ENCODE measurements at places on chromosomes 16 and 17. TPM values are rescaled to one million over a fixed set of nuclear protein-coding genes. Genes with fewer than 3 reads are reported as not detected.

DNA sequence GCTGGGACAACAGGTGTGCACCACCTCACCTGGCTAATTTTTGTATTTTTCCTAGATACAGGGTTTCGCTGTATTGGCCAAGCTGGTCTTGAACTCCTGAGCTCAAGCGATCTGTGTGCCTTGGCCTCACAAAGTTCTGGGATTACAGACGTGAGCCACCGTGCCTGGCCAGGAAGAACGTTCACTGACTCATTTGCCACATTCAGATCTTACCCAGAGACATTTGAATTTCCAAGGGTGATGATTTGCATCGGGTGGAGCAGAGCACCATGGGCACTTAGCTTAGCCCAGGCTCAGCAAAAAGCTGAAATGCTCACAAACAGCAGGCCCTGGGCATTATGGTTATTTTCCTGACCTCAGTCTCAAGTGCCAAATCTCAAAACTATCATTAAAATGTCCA lies 14.5 kb upstream of the ADORA2B start:
- no peak for DNase-seq

GRCh38 chr16:50400967-50401348 lies 32.2 kb upstream of the BRD7 start:
- no peak for DNase-seq

- DNase-seq: no peak
Observed at GRCh38 chr16:51898872-51899271, 648.1 kb downstream of the TOX3 start.

DNA sequence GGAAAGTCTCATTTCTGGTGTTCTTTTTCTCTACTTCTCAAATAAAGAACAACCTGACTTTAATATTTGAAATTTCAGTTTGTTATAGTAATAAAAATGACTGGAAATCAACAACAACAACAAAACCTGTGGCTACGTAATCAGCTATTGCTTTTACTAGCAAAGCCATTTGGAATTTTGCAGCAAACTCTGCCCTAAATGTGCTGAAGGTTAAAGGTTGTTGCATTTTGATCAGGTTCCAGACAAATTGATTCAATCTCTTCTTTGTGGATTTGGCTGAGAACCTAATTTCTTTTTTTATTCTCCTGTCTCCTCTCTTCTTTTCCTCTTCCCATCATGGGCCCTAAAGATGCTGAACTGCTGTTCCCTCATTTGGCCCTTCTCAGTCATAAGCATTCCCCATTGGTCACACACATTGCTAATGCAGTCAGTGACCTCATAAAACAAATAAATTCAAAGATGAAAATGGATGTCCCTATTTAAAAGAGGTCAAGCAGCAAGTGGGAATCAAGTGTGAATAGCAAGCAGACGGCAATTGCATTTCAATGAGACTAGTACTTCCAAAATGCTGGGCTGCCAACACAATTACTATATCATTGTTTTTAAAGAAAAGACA lies 795.1 kb upstream of the CDH8 start:
- no peak for DNase-seq

GRCh38 chr16:86693033-86693432 lies 114.7 kb downstream of the FOXL1 start:
- DNase-seq: no peak

DNA sequence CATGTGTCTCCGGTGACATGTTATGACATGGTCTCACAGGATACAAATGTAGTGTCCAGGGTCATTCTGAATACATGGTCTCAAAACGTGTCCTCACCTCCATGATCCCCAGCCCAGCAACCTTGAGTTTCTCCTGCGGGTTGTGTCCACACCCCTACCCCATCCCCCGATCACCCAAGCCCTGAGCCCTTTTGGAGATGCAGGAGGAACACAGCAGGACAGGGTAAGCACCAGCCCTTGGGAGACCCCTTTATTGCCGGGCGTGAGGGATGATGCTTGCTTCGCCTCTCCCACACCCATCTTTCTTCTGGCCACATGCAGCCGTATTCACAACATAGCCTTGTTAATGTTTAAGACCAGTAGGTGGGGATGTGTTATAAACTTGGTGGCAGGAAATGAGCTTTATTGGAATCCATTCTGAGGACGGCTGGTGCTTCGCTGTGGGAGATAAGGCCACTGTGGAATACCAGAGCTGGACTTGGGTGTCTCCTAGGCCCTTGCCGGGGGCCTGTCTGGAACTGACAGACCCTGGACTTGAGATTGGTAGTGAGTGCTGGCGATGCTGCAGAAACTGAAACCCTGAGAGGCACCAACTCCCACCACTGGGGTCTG lies 5.5 kb downstream of the TMEM132E start:
- DNase-seq: peak; percentile 12

- no peak for DNase-seq
Observed at GRCh38 chr17:63611354-63611753, 10.7 kb downstream of the TACO1 start.

- DNase-seq: no peak
Observed at GRCh38 chr16:88597856-88598491, 27.8 kb downstream of the ZC3H18 start.

- peak; percentile 77 for DNase-seq
Observed at GRCh38 chr17:74369221-74369620, 1.9 kb downstream of the GPR142 start.

DNA sequence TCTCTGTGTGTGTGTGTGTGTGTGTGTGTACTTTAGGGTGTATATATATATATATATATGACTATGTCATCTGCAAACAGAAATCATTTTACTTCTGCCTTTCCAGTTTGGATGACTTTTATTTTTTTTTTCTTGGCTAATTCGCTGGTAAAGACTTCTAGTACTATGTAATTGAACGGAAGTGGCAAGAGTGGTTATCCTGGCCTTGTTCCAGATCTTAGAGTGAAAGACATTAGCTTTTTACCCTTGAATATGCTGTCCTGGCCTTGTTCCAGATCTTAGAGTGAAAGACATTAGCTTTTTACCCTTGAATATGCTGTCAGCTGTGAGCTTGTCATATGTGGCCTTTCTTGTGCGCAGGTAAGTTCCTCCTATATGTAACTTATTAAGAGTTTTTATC lies 72.7 kb upstream of the MYOCD start:
- no peak for DNase-seq

GRCh38 chr16:84090211-84090610 lies 26.5 kb downstream of the MBTPS1 start:
- DNase-seq: peak; percentile 40

DNA sequence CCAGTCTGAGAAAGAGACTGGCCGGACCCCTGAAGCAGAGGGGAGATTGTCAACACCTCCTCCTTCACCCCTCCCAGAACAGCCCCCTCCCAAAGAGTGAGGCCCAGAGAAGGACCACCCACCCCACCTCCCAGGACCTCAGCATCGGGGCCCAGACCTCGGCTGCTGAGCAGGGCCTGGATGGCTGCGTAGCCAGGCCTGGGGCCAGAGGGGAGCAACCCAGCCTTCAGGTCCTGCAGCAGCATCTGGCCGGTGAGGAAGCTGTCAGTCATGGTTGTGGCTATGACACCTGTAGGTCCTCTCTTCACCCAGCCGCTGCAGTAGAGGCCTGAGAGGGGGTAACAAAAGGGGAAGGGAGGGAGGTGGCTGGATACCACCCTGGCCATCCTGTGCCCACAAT lies 3.2 kb upstream of the GRIN2C start:
- no peak for DNase-seq

DNA sequence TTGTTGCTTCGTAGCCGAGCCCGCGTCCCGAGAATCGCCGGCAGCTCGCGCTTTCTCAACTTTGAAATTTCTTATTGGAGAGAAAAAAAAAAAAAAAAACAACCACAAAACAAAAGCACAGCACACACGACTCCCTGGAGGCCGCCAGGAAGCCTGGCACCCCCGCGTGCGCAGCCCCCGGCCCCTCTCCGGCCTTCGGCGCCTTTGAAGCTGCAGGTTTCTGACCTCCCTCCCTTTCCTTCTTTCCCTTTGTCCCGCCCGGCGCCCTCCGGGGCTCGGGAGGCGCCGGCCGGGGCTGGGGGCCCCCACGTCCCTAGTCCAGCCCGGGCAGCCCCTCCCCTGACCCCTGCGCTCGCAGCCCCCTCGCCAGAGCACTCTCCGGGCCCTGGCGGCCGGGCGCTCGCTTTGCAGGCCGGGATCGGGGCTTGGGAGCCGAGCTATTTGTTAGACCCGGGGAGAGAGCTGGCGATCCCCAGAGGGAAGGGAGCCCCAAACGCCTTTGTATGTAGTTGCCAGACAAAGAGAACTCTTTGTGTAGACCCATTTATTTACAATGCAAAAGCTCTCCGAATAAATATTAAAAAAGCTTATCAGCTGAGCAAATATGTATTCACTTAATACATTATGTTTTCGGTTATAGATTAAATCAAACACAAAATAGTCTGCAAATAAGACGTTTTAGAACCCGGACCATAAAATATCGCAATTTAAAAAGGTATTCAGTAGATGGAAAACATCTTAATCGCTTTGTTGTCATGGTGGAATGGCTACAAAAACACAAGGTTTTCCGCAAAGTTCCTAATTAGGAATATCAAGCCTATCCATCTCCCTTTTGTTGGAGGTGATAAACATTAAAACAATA lies 2.3 kb downstream of the BAHCC1 start:
- DNase-seq: peak; percentile 86

DNA sequence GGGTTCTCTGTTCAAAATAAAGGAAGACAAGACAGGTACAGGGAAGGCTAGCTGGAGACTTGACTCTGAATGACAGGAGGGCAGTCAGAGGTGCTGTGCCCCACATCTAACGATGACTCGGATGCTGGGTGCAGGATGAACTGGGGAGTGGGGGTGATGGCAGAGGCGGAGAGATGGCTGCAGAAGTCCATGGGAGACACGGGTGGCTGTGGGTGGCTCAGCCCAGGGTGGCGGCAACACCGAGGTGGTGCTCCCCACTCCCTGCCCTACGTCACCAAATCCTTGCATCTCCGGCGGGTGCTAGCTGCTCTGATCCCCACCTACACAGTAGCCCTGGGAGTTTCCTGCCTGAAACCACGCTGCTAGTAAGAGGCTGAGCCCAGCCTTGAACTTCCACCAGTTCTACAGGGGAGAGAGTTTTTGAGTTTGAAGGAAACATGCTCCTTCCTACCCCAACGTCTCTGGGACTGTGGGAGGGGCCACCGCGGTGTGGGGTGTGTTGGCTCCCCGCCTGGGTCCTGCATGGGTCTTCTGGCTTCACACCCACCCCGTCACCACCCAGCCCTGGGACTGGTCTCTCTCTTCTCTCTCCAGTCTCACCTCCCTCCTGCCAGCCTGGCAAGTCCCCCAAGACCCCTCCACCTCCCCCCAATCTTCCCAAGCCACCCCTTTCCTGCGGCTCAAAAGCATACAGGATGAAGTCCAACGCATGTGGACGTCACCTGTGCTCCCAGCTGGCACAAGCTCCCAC lies 4.5 kb downstream of the GSG1L start:
- no peak for DNase-seq

DNA sequence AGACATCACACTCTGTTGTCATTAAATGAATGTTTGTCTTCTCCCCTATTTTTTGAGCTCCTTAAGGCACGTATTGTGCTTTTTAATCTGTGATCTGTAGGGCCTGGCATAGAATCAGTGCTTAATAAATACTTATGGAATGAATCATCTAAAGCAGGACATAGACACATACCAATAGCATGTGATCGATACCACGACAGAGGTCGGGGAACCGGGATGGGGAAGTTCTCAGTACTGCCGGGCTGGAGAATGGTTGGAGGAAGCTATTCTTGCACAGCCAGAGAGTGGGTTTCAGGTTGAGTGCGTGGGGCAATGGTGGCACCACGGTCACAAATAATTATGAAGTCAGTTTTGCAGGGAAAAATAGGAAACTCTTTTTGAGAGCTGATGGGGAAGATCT lies 26.8 kb downstream of the NLRP1 start:
- no peak for DNase-seq

- peak; percentile 50 for DNase-seq
Observed at GRCh38 chr17:27457731-27458523, 1.7 kb downstream of the KSR1 start.

GRCh38 chr16:50697881-50698767 lies 4.7 kb downstream of the NOD2 start:
- DNase-seq: no peak

DNA sequence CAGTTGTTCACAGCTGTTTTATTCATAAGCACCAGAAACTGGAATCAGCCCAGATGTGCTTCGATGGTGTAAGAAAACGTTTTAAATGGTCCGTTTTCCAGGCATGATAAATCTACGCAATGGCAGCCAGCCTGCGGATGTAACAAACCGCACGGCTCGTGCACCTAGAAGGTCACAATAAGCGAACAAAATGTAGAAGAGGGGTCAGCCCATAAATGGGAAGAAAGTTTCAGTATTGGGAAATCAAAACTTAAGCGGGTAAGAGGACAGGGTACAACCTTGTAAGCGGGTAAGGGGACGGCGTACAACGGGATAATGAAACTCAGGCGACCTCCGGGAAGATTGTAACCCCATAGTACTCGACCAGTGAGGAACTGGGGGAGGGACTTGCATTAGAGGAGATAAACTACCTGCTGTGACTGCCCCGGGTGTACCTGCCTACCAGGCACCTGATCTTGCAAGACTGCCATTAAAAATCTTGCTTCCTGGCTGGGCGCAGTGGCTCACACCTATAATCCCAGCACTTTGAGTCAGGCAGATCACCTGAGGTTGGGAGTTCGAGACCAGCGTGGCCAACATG lies 66.6 kb downstream of the ANKRD11 start:
- no peak for DNase-seq

DNA sequence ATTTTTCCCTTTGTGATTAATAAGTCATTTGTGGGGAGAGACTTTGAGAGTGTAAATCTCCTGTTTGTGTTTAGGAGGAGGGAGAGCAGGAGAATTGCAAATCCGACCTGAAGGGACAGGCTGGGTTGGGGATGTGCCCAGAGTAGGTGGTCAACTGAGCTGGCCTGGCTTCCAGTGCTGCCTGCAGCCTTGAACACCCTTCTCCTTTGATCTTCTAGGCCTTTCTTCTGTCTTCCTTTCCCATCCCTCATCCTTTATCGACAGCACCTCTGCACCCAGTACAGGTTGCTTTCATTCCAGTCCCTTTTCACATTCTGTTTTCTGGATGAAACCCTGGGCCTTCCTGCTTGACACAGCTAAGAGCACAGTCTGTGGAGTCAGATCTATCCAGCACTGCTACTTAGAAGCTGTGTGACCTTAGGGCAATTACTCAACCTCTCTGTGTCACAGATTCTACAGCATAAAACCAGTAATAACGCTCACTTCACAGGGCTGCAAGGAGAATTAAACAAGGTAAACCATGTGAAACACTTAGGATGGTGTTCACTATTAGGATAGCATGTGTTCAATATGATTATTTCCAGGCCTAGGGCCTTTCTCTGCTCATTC lies 1.0 kb upstream of the CSNK2A2 start:
- no peak for DNase-seq

- DNase-seq: no peak
Observed at GRCh38 chr17:45108051-45108450, 24.3 kb downstream of the PLCD3 start.

DNA sequence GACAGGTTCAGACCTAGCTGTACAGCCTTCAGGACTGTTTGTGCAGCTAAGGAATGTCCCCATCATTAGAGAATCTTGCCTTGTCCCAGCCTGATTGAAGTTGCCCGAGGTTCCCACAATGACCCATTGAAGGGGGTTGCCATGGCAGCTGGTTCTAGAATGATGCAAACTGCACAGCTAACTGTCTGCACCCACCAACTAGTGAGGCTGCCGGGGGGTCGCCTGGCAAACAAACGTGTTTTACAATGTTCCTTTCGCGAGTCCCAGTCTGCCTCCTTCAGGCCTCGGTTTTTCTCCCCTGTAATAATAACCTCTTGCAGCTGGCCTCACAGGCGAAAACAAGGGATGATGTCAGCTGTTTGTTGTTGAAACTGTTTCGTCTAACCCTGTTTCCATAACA lies 5.5 kb downstream of the C16orf96 start:
- no peak for DNase-seq

The COIL gene
- total RNA-seq: 9.4 TPM

The C16orf86 gene
- 3.4 TPM for total RNA-seq

The CCDC144A gene
- 1.2 TPM for total RNA-seq

The RAB26 gene
- total RNA-seq: 292 TPM

The CD300H gene
- not detected for total RNA-seq

All from glutamatergic neuron (in vitro differentiated cells).